ENCODE measurements at places on chromosomes 2 and 18. TPM values are rescaled to one million over a fixed set of nuclear protein-coding genes. Genes with fewer than 3 reads are reported as not detected.
A peak's percentile ranks its signal among the peaks of the same experiment; 100 is the strongest.

Gene ARHGAP28
- polyA plus RNA-seq: 72.0 TPM

Gene LBX2
- polyA plus RNA-seq: 3.5 TPM

Gene C2orf92
- 6.6 TPM for polyA plus RNA-seq

Gene FBXO15
- polyA plus RNA-seq: 5.4 TPM

GRCh38 chr2:234116010-234116409 lies 65.5 kb downstream of the SPP2 start:
- no peak for DNase-seq

DNA sequence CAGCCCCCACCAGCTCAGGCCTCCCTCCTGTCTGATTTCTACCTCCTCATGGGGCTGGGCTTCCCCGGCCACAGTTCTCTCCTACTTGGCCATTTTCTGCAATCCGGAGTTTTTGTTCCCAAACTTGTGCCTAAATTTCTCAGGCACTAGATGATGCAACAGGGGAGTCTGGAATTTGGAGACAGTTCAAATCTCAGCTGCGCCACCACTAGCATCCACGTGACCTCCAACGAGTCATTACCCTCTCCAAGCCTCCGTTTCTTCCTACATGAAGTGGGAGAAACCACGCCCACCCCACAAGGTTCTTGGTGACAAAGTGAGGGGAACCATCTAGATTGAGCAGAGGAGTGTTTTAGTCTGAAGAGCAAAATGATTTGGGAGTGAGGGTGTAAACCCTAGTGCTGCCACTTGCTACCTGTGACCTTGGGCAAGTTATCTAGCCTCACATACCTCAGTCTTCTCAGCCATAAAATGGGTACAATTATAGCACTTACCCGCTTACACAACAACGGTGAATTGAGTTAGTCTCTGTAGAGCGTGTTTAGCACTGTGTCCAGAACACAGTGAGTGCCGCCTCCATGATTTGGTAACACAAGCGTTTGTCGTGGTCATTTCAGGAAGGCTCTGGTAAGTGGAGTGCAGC lies 61.4 kb upstream of the ASAP2 start:
- DNase-seq: no peak

- DNase-seq: no peak
These were observed 62.6 kb downstream of the C18orf63 start for GRCh38 chr18:74378179-74378682.

- DNase-seq: peak; percentile 18
These were observed 1.4 kb downstream of the PSME4 start for GRCh38 chr2:53969285-53969967.

DNA sequence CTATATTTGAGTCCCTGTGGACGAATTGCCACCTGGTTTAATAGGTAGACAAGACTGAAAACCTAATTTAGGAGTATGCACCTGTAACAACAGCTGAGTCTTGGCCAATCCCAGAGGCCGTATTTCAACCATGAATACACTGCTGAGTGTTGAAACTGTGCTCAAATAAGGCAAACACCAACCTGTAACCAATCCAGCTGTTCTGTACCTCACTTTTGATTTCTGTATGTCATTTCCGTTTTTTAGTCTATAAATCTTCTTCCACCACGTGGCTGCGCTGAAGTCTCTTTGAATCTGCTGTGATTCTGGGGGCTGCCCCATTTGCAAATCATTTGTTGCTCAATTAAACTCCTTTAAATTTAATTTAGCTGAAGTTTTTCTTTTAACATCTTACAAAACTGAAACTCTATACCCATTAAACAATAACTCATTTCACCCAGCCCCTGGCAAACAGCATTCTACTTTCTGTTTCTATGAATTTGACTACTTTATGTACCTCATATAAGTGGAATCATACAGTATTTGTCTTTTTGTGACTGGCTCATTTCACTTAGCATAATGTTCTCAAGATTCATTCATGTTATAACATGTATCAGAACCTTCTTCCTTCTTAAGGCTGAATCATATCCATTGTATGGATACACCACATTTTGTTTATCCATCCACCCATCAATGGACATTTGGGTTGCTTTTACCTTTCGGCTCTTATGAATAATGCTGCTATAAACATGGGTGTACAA lies 7.5 kb upstream of the YPEL5 start:
- DNase-seq: no peak

- no peak for DNase-seq
These were observed 446.8 kb downstream of the EIPR1 start for GRCh38 chr2:2930841-2931240.

GRCh38 chr2:9170458-9171130 lies 36.0 kb upstream of the ASAP2 start:
- DNase-seq: no peak

GRCh38 chr18:5287854-5288253 lies 7.7 kb downstream of the ZBTB14 start:
- DNase-seq: no peak

DNA sequence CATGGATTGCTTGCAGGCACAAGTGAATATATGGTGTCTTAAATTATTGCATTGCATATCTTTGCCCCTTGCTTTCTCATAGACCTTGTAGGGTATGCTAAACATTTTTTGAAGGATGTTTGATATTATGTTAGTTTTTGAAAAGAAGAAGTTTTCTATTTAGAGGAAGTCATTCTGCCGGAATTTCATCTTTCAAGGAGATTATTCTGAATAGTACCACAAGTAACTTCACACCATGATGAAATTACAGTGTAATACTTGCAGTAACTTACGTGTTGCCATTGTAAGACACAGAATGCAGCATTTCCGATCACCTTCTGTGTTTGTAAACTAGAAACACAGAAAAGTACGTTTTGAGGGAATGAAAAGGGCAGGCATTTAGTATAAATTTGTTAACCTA lies 71.9 kb downstream of the ACVR2A start:
- DNase-seq: no peak

Measured in right renal cortex interstitium (tissue), 3 donors.